GM20000 (cell line): ENCODE measurements at places on chromosomes 16 and 17.

DNA sequence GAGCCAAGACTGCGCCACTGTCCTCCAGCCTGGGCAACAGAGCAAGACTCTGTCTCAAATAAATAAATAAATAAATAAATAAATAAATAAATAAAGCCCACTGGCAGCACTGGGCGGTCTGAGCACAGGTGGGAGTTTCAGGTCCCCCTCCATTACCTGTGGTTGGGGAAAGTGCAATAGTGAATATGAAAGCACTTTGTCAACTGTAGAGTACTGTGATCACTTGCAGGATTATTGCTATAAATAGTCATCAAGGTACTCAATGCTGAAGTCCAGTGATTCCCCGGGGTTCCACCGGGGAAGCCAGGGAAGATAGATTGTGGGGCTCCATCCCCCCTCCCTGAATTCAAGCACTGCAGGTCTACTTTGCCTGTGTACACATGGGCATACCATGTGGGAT is 42.7 kb upstream of the CPNE2 start:
- DNase-seq, result peak; percentile 72

DNA sequence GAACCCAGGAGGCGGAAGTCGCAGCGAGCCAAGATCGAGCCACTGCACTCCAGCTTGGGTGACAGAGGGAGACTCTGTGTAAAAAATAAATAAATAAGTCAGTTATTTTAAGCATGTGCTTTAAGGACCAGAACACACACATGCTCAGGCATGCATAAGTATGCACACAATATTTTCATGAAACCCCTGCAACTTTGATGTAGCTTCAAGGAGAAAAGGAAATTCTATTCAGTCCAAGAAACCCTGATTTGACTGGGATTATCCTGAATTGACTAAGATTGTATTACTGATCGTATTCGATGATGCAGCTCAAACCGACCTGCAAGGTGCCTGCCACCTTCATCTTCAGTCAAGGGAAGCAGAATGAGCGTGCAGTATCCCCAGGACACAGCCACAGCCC is 841 bp downstream of the TEKT5 start:
- DNase-seq, result no peak

DNA sequence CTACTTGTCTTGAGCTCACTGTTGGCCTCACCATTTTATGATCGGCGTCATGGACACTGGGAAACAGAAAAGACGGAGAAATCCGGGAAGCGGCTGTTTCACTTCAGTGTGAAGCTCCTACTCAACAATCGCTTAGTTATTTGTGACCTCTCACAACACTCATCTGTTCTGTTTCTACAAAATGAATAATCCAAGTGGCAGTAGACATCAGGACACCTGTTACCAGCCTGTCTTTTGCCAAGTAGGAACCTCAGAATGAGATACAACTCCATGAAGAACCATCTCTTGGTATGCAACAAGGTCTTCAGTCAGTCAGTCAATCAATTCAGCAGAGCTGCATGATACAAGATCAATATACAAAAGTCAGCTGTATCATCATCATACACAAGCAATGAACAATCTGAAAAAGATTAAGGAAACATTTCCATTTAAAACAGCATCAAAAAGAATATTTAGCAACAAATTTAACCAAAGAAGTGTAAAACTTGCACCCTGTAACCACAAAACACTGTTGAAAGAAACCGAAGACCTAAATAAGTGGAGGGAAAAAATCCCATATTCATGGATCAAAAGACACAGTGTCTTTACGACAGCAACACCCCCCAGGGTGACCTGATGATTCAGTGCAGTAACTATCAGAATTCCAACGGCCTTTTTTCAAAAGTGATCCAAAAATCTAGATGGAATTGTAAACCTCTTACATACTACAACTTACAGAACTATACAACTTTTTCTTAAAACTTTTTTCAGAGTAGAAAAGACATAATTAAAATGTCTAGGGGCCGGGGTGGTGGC is 63.4 kb downstream of the ANKRD11 start:
- DNase-seq, result no peak

GRCh38 chr16:72927199-72928089 is 120.5 kb downstream of the ZFHX3 start:
- DNase-seq, result no peak

- no peak for DNase-seq
Observed at GRCh38 chr16:79768276-79768970, 167.9 kb upstream of the MAF start.

DNA sequence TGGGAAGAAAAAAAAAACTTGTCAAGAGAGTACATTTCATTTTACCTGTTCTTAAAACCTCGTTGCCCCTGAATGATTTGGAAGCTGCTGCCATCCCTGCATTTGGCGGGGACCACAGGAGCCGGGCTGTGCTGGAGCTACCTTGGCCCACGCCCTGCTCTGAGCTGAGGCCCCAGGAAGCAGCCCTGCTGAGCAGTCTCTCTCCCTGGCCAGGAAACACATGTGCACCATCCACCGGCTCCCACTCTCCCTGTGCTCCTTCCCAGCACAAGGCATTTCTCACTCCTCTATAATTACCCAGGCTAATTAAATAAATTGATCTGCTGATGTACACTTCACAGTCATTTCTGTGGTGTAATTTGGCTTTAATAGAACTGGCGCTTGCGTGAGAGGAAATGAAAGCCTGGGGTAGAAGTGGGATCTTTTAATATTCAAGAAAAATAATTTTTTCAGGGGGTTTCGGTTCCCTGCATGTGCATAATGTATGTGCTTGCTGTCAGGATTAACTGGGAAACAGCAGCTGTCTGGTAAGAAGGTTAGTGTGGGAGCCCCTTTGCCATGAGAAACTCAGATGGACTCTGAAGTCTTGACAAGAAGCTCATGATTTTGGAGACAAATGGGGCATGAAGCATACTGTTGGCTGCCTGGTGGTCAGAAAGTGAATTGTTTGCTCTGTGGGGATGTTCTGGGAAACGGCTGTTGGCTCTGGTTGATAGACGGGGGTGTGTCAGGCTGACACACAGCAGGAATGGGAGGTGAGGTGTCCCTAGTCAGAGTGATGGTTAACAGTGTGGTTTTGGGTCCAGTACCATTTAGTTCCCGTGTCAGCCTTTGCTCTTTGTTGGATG is 252.3 kb upstream of the EEF2KMT start:
- no peak for DNase-seq
